ENCODE measurements at places on chromosomes 5 and 9.

GRCh38 chr5:4206127-4206526 is 610.5 kb downstream of the IRX1 start:
- no peak for DNase-seq

GRCh38 chr9:8772302-8772701 is 972.7 kb upstream of the DMAC1 start:
- no peak for DNase-seq

- DNase-seq, result no peak
Observed at GRCh38 chr5:34686762-34687268, 30.7 kb downstream of the RAI14 start.

GRCh38 chr5:176559683-176560082 is 10.5 kb downstream of the CDHR2 start:
- DNase-seq, result no peak
